ENCODE measurements at places on chromosomes 12 and 14.

- DNase-seq = no peak
Observed at GRCh38 chr12:106729611-106730010, 44.9 kb upstream of the RIC8B start.

DNA sequence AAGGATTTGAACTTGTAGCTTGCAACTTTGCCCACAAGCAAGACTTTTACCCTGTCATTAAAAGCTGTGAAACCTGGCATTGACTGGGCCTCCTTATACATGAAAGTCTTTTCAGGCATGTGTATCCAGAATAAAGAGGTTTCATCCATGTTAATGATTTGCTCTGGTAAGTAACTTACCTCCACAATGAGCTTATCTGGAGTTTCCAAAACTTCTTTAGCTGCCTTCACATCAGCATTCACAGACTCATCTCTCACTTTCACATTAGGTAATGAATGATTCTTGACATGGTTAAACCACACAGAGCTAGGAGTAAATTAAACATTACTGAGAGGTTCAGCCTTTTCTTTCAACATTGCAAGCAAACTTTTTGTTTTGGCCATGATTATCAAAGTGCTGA, 234.4 kb upstream of the CLEC14A start:
- no peak for DNase-seq

GRCh38 chr14:45136399-45136798, 669 bp downstream of the FANCM start:
- DNase-seq = no peak

- DNase-seq = no peak
Observed at GRCh38 chr12:85603556-85603955, 232.7 kb downstream of the RASSF9 start.

GRCh38 chr12:130965668-130966067, 12.0 kb downstream of the ADGRD1 start:
- no peak for DNase-seq

DNA sequence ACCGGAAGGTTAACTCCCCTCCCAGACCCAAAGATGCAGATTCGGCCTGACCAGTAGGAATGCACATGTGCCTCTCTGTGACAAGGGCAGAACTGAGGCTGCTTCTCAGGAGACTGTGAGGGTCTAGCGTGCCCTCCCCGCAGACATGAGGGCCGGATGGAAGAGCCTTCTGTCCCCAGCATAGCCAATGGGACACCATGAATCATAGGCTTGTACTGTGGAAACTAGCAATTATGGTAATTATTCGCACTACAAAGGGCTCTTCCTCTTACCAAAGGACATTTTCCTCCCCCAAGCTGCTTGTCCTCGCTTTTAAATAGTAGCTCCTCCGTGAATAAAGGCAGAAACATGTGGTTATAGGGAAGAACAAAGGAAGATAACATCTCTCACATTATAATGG, 6.2 kb downstream of the COA8 start:
- DNase-seq = peak; percentile 97

DNA sequence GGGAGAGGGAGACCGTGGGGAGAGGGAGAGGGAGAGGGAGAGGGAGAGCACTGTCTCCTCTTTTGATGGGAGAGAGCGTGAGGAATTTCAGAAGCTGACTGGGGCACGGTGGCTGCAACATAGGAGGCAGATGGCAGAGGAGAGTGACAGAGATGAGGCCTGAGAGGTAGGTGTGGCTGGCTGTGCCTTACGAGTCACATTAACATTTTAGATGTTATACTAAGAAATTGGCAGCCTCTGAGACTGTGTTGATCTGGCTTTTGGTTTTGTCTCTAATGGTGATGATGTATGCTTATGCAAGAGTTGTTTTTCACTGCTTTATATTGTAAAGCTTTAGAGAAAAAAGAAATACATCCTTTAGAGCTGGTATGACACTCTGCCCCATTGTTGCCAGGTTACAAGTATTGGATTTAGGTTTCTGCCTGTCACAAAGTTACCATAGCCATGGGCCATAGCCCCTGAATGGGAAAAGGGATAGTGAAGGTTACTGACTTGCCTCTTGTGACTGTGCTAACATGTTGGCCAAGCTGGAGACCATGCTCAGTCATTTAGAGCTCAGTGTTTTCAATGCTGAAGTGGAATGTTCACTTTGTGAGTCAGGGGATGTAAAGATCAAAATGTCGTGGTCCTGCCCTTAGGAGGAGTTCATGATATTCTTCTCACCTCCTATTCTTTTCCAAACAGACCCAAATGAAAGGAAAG, 186.2 kb downstream of the SYNE2 start:
- DNase-seq = no peak

DNA sequence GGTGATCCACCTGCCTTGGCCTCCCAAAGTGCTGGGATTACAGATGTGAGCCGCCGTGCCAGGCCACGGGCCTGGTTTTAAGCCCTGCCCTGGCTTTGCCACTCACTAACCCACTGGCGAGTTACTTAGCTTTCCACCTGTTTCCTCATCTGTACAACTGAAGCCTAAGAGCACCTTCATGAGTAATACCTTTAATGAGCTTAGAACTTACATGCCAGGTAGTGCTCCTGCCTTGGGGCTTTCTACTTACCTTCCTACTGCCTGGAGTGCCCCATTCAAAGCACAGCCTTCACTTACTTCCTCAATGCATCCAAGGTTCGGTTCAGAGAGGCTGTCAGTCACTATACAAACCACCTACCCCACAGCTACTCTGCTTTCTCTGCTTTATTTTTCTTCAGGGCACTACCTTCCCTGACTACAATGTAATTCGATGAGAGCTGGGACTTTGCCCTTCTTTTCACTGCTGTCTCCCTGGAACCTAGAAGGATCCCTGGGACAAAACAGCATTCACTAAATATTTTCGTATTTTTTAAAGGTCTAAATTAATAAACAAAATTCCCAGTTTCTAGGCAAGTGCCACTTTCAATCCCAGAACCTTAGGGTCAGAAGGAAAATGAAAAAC, 13.8 kb downstream of the ZCCHC8 start:
- no peak for DNase-seq

DNA sequence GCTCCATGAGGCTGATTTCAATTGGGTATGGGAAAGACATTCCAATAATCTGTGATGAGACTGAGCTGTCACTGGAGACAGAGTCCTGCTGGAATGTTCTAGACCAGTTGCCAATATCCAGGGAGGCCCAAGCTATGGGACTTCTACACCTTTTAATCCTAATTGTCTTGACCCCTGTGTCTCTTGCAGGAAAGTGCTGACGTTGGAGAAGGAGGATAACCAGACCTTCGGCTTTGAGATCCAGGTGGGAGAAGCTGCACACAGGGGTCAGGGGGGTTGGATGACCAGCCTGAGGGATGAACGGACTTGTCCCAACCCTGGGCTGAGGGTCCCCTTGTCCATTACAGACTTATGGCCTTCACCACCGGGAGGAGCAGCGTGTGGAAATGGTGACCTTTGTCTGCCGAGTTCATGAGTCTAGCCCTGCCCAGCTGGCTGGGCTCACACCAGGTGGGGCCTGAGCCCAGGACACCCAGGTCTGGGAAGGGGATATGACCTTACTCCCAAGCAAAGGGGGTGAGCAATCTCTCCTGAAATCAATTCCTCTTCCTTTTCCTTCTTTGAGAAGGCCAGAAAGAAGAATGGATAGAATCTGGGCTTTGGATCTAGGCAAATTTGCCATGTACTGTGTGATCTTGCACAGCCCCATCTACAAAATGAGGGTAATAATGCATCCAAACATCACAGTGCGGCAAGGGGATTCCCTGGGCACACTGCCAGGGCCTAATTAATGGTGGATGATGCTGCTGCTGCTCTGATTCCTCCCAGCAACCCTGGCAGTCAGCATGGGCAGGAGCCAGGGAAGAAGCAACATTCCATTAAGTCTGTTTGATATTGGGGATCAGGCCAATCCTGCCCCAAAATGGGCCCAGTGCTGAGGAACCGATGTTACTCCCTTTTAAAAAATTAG, 4.2 kb downstream of the TAMALIN start:
- peak; percentile 45 for DNase-seq

DNA sequence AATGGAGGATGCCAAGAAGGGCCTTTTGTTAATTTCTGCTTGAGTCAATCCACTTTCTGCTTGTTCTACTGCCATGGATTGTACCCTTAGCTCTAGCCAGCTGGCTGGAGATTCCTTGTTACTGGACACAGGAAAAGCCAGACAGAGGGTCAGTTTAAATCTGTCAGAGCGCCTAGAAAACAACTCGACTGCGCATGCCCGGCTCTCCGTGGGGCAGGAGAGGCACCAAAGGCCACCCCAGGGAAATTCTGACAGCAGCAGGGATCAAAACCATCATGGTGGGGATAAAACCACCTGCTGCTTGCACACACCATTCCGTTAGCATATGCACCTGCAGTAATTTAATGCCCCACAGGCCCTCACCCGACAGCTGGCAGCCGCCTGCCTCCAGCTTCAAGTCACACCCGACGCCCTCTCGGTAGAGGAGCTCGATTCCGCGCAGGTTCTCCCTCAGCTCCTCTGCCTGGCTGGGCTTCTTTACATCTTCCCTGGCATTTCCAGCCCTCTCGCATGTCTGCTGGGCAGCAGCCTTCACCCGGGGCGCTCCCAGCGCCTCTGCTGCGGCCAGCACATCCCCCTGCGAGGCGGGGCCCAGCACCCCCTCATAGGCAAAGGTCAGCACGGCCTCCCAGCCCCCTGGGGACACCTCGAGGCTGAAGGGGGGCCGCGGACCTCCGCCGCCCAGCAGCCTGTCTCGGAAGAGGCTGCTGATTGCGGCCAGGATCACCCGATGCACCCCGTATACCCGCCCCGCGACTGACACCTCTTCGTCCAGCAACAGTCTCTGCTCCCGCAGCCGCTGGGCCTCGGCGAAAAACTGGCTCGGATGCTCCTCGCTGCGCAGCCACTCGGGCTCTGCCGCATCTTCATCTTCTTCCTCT, 1.0 kb downstream of the KLHL33 start:
- DNase-seq = no peak

DNA sequence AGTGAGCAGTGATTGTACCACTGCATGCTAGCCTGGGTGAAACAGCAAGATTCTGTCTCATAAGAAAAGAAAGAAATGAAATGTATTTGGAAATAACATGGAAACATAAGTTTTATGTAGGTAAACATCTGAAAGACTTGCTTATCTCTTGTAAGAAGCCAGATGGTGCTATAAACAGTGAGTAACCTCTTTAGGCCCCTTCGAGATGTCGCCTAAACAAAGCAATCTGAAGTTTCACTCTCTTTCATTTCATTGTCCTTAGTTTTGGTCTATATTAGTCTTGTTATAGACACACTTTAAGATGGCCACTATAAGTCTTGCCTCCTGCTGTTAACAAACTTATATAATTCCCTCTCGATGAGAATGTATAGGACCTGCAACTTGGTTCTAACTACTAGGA, 472.6 kb upstream of the ATP2B1 start:
- no peak for DNase-seq

DNA sequence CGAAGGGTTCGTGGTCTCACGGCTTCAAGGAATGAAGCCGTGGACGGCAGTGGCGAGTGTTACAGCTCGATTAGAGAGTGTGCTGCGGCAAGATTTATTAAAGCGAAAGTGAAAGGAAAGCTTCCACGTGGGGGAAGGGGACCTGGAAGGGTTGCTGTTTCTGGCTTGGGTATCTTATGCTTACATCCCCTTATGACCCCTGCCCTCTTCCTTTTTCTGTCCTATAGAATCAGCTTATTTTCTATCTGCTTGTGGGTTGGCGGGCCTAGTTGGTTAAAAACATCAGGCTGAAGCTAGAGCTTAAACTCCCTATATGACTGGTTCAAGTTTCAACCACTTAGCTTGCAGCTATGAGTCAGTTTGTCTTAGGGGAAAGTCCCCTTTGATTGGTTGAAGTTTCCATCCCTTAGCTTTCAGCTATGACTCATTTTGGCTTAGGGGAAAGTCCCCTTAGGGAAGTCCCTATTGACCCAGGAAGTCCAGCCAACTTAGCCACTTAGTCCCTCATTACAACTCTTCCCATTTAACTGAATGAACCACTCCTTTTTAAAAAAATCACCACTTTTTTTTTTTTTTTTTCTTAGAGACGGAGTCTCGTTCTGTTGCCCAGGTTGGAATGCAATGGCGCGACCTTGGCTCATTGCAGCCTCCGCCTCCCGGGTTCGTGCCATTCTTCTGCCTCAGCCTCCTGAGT, 1494.7 kb upstream of the TMEM132C start:
- peak; percentile 2 for DNase-seq

- no peak for DNase-seq
Observed at GRCh38 chr12:12070674-12071656, at the start of gene BCL2L14. BCL2L14 (plus strand) TSS chr12:12070939; CDS start chr12:12079306, 8,367 bp downstream.

DNA sequence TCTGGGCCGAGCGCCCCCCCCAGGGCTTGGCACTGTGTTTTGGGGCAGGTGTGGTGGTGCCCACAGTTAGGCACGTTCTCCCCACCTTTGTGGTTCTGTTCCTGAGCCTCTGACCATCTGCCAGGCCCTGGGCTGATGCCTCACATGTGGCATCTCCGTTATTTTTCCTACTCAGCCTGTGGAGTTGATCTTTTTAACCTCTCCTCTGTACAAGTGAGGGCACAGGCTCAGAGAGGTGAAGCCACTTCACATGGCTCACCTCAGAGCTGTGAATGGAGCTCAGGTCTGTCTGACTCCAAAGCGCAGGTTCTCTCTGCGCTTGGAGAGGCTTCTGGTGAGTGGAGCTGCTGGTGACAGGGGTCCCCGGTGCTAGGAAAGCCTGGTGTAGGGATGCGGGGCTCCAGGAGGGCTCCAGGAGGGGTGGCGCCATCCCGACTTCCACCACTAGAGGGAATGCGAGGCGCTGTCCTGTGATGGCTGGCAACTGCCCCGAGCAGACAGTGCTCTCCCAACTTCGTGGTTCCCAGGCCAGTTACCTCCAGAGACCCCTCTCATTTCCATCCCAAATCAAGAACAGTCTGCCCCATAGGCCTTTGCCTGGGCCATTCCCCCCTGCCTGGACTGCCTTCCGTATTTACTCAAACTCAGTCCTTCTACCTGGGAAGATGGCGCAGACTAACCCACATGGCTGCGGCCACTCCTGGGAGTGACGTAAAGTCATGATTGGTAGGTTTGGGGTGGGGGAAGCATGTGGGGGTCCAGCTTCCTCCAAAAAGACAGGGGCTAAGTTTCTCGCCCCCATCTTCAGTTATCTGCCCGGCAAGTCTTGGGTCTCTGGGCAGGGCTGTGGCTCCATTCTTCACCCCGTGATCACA, 9.9 kb downstream of the BCL7A start:
- DNase-seq = no peak

DNA sequence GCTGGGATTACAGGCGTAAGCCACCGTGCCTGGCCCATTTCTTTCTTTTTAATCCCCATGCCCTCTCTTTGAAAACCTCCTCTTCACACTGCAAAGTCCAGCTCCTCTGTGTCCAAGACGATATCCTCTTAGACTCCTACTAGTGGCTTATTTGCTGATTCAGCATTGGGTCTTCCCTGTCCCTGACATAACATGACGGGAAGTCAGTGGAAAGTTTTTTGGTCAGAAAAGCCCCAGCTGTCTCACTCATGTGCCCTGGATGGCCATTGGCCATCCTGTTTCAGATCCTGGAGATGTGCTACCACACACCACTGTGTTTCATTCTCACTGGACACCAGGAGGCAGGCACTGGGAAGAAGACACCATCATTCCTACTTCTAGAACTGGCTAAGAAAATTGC, 102.6 kb upstream of the MED13L start:
- DNase-seq = no peak

GRCh38 chr12:1217191-1217949, 226.3 kb downstream of the ERC1 start:
- no peak for DNase-seq
